ENCODE measurements at places on chromosomes 5 and 9.

GRCh38 chr5:58913406-58913990 lies 330.6 kb downstream of the RAB3C start:
- no peak for DNase-seq

DNA sequence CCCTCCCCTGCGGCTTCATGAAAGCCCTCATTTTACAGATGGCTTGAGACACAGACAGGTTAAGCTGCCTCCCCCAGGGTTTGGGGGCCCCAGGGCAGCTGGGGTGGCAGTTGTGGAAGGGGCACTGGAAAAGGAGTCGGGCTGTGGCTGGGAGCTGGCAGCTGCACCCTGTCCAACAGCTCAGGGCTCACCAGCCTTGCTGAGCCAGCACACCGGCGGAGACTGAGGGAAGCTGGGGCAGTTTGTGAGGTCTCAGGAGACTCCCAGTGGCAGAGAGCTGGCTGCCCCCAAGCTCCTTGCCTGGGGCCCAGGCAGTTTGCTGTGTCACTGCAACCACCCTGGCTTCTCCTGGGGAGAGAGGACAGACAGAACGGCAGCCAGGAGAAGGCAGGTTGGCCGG lies 34.8 kb upstream of the RAPGEF1 start:
- no peak for DNase-seq

- no peak for DNase-seq
Measured at GRCh38 chr5:14956423-14957046, 85.0 kb upstream of the ANKH start.

GRCh38 chr5:173705512-173706044 lies 89.1 kb upstream of the BOD1 start:
- no peak for DNase-seq

- DNase-seq = no peak
Measured at GRCh38 chr5:13212886-13213285, 731.6 kb downstream of the DNAH5 start.

GRCh38 chr9:136951541-136952320 lies at the start of gene LCN12:
LCN12 (plus strand) TSS chr9:136952273; CDS start chr9:136952328, 55 bp downstream.
- no peak for DNase-seq

- DNase-seq = no peak
Measured at GRCh38 chr5:125467222-125467621, 720.8 kb upstream of the ZNF608 start.

GRCh38 chr9:76717176-76717575 lies 47.1 kb upstream of the PCA3 start:
- DNase-seq = no peak

DNA sequence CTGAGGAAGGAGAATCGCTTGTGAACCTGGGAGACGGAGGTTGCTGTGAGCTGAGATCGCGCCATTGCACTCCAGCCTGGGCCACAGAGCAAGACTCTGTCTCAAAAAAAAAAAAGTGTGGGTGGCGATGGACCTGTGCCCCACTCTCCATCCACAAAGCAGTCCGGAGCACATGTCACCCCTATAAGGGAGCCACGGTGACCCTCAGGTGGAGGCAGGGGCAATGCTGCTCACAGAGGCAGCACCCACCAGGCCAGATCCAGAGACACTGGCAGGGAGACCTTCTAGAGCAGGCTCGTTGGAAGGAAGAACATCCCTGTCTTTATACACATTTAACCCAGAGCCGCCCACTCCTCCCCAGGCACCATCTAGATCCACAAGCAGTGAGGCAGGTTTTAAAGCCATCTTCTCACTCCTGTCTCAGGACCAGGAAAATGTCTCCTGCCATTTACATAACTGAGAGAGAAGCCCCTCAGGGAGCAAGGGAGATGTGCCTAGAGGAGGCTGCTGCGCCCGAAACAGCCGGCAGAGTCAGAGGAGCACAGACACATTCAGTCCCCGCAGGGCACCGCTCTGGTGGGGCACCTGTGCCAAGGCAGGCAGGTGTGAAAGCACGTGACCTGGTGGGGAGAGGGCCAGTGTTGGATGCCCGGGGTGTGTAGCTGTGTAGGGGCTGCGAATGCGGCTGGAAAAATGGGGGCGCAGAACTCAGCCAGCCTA lies 31.6 kb upstream of the ADAMTS2 start:
- peak; percentile 50 for DNase-seq

- no peak for DNase-seq
Measured at GRCh38 chr9:97660847-97661246, 27.2 kb downstream of the NCBP1 start.

DNA sequence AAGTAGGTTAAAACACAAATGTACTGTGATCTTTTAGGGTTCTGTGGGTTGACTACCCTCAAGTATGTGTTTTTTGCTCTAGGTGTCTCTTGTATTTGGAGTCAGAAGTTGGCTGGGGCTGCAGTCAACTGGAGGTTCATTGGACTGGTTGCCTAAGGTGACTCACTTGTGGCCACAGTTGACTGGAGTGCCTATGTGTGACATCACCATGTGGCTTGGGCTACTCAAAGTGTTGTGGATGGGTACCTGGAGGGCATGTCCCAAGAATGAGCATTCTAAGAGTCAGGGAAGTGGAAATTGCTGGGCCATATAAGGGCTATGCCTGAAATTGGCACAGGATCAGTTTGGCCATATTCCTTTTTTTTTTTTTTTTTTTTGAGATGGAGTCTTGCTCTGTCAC lies 27.4 kb downstream of the SNX30 start:
- DNase-seq = no peak

DNA sequence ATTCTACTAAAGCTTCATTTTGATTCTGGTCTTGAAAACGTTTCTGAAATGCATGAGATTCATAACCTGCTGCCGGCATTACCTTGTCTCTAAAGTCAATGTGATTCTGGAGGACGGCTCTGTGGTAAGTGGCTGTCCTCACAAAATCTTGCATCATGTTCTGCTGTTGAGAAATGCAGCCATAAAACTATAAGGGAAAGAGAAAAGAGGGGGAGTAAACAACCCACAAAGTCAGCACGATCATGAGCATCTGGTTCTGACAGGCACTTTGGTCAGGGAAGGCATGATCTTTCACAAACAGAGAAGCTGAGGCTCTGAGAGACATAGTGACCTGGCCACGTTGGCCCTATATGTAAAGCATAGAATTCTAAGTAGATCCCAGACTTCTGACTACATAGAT lies 168.9 kb upstream of the PUM3 start:
- DNase-seq = no peak

DNA sequence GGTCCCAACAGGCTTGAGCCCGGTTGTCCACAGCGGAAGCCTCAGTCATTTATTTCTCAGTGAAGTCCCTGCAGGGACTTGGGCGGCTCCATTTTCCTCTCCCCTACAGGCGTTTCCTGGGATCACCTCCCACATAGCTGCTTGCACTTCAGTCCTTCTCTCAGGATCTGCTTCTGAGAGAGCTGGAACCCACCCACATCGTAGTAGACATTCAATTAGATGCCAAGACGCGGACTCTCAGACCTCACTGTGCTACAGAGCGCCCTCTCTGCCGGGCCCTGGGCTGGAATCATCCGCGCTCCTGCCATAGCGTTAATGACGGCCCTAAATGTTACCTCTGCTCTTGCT lies 54.0 kb upstream of the ROR2 start:
- DNase-seq = no peak

Data from breast epithelium (tissue), 4 donors.